ENCODE measurements at places on chromosomes 3 and 15.

DNA sequence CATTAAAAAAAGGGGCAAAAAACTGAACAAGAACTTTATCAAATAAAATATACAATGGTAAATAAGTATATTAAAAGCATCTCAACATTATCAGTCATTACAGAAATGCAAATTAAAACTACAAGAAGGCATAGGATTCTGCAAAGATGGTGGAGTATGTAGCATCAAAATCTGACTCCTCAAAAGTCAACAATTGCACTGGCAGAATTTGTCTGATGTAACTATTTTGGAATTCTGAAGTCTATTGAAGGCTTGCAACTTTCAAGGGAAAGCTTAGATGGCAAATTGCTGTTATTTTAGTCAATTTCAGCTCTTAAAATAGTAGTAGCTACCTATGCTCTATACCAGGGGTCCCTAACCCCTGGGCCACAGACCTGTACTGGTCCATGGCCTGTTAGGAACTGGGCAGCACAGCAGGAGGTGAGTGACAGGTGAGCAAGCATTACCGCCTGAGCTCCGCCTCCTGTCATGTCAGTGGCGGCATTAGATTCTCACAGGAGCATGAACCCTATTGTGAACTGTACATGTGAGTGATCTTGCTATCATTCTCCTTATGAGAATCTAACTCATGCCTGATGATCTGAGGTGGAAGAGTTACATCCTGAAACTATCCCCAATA is 107.6 kb downstream of the TGFBR2 start:
- DNase-seq: no peak

GRCh38 chr3:66495668-66496045 is 5.2 kb downstream of the LRIG1 start:
- no peak for DNase-seq

- DNase-seq: no peak
These were observed 85.3 kb downstream of the PIK3R4 start for GRCh38 chr3:130661140-130661891.

DNA sequence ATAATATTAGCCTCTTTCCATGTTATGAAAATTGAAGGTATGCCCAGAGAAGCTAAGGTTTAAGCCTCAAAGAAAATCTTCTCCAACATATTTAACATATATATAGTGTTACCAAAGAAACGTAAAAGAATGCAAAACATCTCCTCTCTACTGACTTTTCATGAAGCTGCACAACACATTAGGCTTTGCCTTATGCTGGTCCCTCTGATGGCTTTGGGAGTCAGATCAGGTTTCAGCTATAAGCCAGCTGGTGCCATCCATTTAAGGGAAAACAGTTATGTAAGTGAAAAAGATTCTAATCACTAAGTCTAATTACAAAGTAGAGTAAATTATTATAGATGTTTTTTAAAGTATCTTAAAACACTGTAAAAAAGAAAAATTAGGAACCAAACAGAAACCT is 410.5 kb downstream of the LSAMP start:
- DNase-seq: no peak

GRCh38 chr15:67461735-67462134 is 59.2 kb upstream of the C15orf61 start:
- no peak for DNase-seq

DNA sequence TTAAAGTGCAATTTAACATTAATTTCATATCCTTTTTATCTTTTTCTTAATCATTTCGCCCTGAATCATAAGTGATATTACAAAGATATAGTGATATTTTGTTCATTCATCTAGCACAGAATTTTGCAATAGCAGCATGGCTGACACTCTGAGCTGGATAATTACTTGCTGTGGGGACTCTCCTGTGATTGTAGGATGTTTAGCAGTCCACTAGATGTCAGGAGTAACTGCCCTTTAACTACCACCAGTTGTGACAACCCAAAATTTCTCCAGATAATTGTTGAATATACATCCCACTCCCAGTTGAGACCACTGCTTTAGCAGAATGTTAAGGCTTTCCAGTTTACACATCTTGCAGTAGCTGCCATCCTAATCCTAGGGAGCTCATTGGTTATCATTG is 196.8 kb upstream of the MBNL1 start:
- no peak for DNase-seq

GRCh38 chr3:110821586-110821985 is 250.0 kb upstream of the NECTIN3 start:
- DNase-seq: no peak

GRCh38 chr3:194315088-194315964 is 35.8 kb downstream of the CPN2 start:
- peak; percentile 7 for DNase-seq

GRCh38 chr3:42067326-42067725 is 23.8 kb upstream of the TRAK1 start:
- DNase-seq: no peak

GRCh38 chr3:189703865-189704264 is 72.7 kb downstream of the TP63 start:
- DNase-seq: no peak

DNA sequence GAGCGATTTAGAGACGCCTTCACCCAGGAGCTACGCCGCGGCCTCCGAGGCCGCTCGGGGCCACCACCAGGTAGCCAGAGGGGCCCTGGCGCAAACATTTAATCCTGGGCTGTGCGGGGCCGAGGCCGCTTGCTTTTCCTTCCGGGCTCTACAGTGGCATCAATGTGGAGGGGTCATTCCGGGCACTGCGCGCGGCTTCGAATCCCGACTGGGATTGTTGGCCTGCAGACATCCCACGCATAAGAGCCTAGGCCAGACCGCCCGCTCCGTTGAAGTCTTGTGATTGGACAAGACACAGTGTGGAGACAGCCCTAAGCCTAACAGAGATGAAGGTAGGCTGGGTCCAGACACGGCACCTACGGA is 568 bp upstream of the NCBP2 start:
- no peak for DNase-seq

DNA sequence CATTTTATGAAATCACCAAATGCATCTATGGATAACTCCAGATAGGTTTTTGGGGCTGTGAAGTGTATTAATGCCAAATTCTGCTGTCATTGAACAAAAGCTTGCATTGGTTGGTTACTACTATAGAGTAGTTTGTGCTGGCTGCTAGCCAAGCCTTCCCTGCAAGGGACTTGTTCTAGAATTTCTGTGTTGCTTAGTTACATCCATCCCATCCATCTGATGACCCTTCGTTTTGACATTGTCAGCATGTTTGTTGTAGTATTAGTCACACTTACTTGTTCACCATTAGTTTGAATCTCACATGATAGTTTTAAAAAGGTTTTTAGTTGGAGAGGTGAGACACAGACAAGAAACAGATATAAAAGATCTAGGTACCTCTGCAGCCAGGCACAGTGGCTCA is 7.0 kb upstream of the NIPA2 start:
- DNase-seq: no peak

DNA sequence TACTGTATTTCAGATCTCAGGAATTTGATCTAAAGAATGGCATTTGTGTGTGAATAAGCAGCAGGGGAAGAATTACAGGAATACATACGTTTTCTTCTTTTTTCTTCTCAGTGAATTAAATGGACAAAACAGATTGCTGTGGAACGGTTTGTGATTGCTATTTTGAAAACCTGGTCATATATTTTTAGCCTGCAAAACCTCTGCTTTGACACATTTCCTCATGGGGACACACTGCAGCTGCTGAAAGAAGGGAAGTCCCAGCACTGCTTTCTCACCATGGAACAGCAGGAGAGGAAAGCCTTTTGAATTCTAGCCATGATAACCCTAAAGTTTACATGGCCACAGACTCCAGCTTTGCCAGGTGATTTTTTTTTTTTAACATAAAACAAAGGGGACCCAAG is 315.0 kb downstream of the OXSM start:
- DNase-seq: no peak

- no peak for DNase-seq
These were observed 44.5 kb downstream of the CCR1 start for GRCh38 chr3:46163556-46164041.

GRCh38 chr3:133887074-133887802 is 8.4 kb downstream of the RAB6B start:
- no peak for DNase-seq

- DNase-seq: no peak
These were observed 31.0 kb upstream of the ZCWPW2 start for GRCh38 chr3:28317438-28318022.

GRCh38 chr15:50916400-50916799 is 7.9 kb downstream of the AP4E1 start:
- no peak for DNase-seq

DNA sequence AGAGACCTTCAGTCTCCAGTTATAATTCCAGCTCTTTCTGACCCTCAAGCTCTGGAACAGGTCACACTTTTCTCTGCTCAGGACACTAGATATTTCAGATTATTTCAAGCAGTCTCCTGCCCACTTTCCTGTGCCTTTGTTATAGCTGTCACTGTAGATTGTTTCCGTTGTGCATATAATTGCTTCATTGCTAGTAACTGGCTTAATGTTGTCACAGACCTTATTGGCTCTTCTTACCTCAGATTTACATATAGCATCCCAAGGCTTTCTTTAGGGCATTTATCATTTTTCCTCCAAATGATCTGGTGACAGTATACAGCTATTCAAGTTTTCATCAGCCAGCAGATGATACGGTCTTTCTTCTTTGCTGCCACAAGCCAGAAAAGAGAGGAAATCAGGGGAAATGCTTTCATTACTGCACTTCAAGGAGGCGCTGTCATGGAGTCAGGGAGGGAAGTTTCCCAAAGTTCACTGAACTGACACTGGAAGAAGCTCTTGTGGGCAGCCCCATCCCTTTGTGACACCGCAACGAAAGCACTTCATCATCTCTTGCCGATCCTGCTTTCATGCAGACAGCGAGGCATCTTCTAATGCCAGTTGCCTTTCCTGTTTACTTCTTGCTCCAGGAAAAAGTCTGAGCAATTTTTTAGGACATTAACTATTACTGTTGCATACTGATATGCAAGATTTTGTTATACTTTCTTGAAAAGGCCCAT is 181.9 kb downstream of the CDIN1 start:
- DNase-seq: no peak

GRCh38 chr15:55954862-55955605 is 38.4 kb downstream of the NEDD4 start:
- DNase-seq: no peak

GRCh38 chr15:30001602-30002001 is 81.2 kb upstream of the GOLGA8J start:
- no peak for DNase-seq

- no peak for DNase-seq
These were observed 73.6 kb downstream of the TM4SF4 start for GRCh38 chr3:149547954-149548668.

- no peak for DNase-seq
These were observed 31.8 kb downstream of the FAH start for GRCh38 chr15:80184554-80184953.
